ENCODE measurements at places on chromosomes 16 and 17.
A peak's percentile ranks its signal among the peaks of the same experiment; 100 is the strongest.

DNA sequence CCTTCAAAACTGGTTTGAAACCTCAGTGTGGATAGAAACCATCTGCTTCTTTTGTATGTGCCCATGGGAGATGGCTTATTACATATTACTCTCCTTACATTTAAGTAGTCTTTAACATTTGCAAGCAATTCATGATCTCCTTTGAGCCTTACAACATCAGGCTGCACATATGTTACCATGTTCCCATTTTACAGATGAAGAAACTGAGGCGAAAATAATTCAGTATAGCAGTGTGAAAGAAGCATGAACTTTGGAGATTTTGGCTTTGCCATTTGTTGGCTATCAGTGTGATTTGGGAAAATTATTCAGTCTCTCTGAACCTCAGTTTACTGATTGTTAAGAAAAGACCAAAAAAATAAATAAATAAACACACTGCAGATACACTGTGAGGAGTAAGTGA is 15.7 kb downstream of the GNAO1 start:
- DNase-seq: no peak

- no peak for DNase-seq
These were observed 4.5 kb downstream of the MAF start for GRCh38 chr16:79595931-79596450.

DNA sequence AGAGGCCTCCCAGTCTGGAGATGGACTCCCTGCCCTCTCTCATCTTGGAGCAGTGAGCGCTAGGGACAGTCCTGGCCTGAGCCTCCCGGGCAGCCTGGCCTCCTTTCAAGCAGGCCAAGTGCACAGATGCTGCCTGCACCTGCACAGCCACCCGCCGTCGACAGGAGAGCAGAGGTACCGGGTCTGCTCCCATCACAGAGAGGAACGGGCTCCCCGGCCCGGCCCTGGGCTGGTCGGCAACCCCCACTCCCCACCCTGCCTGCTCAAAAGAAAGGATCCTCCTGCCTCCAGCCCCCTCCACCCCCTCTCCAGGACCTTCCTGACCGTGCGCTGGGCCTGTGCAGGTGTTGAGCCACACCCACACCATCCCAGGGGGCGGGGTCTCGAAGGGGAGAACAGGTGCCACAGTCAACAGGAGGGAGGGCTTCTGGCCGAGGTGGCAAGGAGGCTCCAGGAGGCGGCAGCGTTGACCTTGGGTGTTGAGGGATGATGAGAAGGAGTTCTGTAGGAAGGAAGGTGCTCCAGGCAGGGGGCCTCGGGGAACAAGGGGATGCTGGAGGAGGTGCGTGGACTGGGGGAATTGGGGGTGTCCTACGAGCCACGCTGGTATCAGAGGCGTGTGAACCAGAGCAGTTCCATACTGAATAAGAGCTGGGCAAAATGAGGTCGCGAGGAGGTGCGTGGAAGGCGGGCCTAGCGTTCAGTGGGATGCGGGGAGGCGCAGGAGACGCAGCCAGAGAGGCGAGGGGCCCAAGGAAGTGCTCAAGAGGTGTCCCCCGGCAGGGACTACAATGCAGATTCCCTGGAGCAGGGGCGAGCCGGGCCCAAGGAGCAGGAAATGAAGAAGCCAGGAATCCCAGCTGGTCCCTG is 967 bp upstream of the CDH15 start:
- no peak for DNase-seq

GRCh38 chr16:7270823-7271222 is 61.8 kb upstream of the RBFOX1 start:
- no peak for DNase-seq

- DNase-seq: no peak
These were observed 52.6 kb upstream of the MAP3K14 start for GRCh38 chr17:45369421-45369820.

GRCh38 chr17:156094-156621 is 18.8 kb downstream of the SCGB1C2 start:
- DNase-seq: no peak

- peak; percentile 77 for DNase-seq
These were observed 790 bp downstream of the TRADD start for GRCh38 chr16:67158637-67159600.

GRCh38 chr16:78669994-78670393 is 570.5 kb downstream of the WWOX start:
- no peak for DNase-seq

DNA sequence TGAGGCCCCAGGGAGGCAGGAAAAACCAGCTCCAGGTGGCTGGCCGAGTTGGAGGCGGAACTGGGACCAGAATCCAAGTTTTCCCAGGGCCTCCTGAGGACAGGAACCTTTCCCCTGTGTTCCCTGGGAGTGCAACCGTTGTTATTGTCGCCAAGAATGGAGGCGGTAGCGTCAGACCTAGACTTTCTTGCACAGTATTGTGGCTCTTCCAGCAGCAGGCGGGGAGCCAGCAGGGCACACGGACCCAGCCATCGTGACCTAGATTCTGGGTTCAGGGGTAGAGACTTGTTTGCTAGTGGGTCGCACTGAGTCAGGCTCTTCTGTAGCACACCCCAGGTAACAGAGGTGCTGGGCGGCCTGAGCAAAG is 667 bp upstream of the KIF19 start:
- DNase-seq: no peak

DNA sequence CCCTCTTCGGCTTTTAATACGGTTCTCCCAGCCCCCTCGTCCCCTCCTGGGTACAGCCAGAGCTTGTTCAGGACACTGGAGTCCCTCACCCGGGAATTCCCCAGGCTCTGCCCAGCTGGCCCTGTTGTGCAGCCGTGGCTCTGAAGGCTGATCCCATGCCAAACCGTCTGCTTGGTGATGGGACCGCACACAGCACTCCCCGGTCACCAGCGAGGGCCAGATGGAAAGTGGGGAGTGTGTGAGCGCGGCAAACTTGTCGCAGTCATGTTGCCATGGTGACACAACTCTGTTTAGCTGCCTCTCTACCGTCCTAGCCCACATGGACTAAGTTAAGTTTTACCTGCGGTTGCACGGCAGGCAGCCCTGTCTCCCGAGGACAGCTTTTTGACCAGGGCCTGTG is 107.9 kb downstream of the RAP1GAP2 start:
- no peak for DNase-seq

- peak; percentile 36 for DNase-seq
These were observed 7.9 kb upstream of the SLFN14 start for GRCh38 chr17:35568561-35568960.

- no peak for DNase-seq
These were observed 15.4 kb downstream of the RHBDL3 start for GRCh38 chr17:32281011-32281451.

GRCh38 chr17:42920106-42920900 is 19.7 kb downstream of the G6PC1 start:
- DNase-seq: no peak

- no peak for DNase-seq
These were observed at the start of gene B4GALNT2 for GRCh38 chr17:49132699-49133364. Gene B4GALNT2, plus strand, starts transcription at chr17:49132769. Its CDS starts 24 bp downstream, at chr17:49132793.

DNA sequence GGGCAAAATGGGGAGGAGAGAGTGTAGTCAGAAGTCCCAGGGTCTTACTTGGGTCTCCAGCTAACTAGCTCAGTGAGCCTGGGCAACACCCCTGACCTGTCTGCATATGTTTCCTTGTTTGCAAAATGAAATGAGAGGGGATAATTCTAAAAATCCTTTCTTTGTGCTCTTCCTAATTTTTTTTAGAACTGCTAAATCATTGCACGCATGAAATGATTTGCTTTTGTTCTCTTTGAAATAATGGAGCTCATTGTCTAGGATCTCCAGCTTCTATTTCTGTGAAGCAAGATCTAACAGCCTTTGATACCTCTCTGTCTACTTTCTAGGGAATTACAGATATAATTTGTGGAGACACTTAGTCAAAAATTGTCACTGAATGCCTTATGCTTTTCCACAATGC is 181.3 kb downstream of the CDH13 start:
- DNase-seq: no peak

- no peak for DNase-seq
These were observed 7.3 kb upstream of the SERPINF2 start for GRCh38 chr17:1735418-1735817.

DNA sequence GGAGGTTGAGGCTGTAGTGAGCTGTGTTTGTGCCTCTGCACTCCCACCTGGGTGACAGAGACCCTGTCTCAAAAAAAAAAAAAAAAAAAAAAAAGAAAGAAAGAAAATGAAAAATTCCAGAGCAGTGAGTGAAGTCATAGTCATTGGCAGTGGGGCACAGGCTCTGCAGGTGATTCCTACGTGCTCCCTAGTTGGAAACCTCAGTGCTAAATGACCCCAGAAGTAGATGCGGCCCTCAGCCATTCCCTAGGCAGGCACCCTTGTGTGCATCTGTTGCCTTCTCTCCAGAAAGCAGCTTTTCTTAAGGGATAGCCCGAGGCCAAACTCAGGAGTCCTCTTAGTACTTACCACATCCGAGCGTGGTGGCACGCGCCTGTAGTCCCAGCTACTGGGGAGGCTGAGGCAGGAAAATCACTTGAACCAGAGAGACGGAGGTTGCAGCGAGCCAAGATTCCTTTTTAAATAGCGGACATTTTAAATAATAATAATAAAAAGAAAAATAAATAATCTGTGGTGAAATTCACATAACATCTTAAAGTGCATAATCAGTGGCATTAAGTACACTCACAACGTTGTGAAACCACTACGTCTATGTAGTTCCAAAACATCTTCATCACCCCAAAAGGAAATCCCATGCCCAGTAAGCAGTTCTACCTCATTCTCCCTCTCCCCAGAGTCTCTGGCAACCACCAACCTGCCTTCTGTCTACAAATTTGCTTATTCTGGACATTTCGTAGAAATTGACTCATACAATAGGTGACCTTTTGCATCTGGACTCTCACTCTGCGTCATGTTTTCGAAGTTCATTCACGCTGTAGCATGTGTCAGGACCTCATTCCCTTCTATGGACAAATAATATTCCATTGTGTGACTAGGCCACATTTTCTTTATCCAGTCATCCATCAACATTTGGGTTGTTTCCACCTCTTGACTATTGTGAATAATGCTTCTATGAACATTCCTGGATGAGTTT is 12.5 kb upstream of the SPHK1 start:
- DNase-seq: no peak

DNA sequence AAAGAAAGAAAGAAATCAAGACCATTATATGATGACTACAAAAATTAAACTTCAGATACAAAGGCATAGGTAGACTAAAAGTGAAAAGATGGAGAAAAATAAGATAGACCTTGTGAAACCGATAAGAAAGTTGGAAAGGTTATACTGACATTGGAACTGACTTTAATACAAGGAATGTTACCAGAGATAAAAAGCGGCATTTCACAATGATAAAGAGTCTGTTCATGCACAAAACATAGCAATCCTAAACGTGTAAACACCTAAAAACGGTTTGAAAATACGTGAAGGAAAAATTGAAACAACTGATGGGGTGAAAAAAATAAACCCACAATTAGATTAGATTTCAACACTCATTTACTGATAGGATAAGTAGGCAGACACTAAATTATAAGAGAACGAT is 9.6 kb upstream of the ERN1 start:
- no peak for DNase-seq

GRCh38 chr17:42673266-42673884 is 3.4 kb downstream of the PLEKHH3 start:
- DNase-seq: no peak

GRCh38 chr16:57984443-57985203 is 13.7 kb upstream of the CNGB1 start:
- DNase-seq: peak; percentile 92

DNA sequence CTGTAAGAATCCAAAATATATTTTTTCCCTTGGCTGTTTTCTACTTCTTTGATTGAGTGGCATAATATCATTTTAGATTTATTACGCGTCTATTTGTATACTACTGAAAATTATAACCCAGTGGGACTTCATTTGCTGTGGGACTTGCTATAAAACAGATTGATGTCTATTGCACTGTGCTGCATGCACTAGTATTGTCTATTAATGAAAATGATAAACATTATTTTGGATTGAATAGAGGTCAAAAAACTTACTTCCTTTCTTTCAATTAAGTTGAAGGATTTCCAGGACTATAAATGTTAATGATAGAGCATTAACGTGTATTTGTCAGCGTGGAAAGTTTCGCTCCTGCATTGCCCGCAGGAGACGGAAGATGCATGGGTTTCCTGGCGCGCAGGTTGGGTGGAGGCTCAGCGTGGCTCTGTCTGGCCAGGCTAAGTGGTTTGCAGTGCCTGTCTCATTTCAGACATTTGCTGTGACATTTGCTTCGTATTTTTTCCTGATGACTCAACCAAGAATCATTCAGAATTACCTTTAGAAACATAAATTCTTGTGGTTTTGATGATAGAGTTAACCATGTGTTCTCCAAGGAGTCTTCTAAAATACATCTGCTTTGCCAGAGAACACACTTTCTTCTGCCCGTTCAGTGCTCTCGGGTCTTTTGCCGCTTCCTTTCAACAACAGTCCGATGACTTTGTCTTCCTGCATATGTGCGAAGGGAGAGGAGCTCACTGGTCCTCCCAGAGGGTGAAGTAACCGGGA is 216.7 kb downstream of the RPTOR start:
- DNase-seq: peak; percentile 71

GRCh38 chr16:83651871-83652270 is 155.9 kb upstream of the HSBP1 start:
- DNase-seq: no peak

DNA sequence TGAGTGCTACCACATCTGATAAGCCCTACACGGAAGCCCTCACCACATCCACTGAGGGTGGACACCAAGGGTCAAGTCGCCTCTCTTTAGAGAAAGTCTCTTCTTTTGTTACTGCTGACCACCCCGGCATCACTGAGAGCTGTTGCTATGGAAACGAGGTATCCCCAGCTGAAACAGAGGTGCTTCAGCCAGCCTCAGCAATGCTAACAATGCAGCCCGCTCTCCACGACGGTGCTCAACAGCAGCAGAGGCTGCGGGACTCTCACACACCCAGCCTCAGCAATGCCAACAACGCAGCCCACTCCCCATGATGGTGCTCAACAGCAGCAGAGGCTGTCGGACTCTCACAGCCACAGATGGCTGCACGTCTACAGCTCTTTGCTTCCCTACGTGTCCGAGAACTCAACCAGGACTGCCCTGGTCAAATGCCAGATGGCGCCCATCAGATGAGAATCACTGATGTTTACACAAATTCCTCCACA is 41.4 kb downstream of the VPS53 start:
- DNase-seq: no peak

GRCh38 chr16:31334934-31335333 is 20.0 kb upstream of the ITGAX start:
- no peak for DNase-seq

GRCh38 chr17:28249706-28250105 is 69.3 kb upstream of the TMEM97 start:
- no peak for DNase-seq
